Bronchial epithelial cell (primary cell): ENCODE measurements at places on chromosomes 5 and 9. TPM values are rescaled to one million over a fixed set of nuclear protein-coding genes. Genes with fewer than 3 reads are reported as not detected.

Gene SHB
- total RNA-seq, result 14.5 and 16.6 TPM in 2 replicates

Gene MELK
- 8.2 and 12.8 TPM in 2 replicates for total RNA-seq

Gene FAM78A
- under 0.01 and 0.26 TPM in 2 replicates for total RNA-seq

Gene SMIM33
- not detected in 2 replicates for total RNA-seq

Gene VCAN
- total RNA-seq, result 7.8 and 33.7 TPM in 2 replicates

Gene SVEP1
- 0.26 and 1.3 TPM in 2 replicates for total RNA-seq

Gene TSLP
- 0.79 and 2.0 TPM in 2 replicates for total RNA-seq

Gene SUSD3
- total RNA-seq, result 0.26 TPM in 1 of 2 replicates, not detected in the other

Gene NIPAL4
- 5.3 and 9.2 TPM in 2 replicates for total RNA-seq

Gene BNC2
- under 0.01 TPM in 1 of 2 replicates, not detected in the other for total RNA-seq
